ENCODE measurements at places on chromosomes 1 and 21.

GRCh38 chr1:221315330-221315729 is 426.6 kb downstream of the DUSP10 start:
- no peak for DNase-seq

DNA sequence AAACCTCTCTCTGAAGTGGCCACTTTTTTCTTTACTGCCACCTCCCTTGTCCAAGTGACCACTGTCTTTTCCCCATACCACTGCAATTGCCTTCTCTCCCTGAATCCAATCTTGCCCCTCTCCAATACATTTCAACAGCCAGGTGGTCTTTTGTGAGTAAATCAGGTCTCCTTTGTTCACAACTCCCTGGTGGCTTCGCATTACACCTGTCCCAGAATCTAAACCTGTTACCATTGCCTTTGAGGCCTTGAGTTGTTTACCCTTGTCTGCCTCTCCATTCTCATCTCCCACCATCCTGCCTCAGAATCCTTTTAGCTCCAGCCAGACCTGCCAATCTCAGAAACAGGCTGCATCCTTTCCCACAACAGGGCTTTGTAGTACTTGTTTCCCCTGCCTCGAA is 21.8 kb upstream of the DYNLT5 start:
- DNase-seq = no peak

- DNase-seq = no peak
Observed at GRCh38 chr1:40844887-40845878, 17.0 kb downstream of the CITED4 start.

- no peak for DNase-seq
Observed at GRCh38 chr1:119924948-119925898, 28.9 kb upstream of the ADAM30 start.

DNA sequence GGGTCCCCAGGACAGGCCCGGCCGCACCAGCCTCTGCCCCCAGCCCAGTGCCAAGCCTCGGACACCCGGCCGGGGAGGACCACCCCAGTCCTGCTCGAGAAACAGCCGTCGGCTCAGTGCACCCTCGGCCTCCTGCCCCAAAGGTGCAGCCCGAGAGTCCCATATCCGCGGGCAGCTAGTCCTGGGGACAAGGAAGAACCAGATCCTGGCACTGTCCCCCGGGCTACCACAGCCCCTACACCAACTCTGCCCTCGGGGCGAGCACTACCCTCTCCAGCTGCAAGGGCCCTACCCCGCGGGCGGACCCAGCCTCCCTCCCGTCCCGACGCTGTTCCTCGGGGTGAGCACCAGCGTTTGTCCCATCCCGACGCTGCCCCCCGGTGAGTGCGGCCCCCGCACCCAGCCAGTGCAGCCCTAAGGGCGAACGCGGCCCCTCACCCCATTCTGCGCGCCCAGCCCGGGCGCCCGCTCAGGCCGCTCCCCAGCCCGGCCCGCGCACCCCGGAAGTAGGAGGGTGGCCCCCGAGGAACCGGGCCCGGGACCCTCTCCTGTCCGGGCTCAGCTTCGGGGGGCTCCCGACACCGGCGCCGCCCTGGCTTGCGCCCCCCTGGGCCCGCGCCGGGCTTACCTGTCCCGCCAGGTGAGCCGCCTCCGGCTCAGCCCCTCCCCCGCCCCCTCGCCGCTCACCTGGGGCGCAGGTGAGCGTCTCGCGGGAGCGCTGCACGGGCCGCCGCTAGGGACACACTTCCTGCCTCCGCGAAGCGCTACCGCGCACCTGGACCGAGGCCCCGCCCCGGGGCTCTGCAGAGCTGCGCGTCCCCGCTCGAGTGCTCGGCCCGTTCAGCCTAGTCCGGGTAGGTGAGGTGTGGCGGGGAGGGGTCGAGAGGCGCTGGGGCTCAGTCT is at the start of gene KDF1:
Gene KDF1 (minus strand): TSS at position 747 of the 903 bp plus-strand sequence. CDS start 8,088 bp downstream, outside the sequence.
- no peak for DNase-seq

DNA sequence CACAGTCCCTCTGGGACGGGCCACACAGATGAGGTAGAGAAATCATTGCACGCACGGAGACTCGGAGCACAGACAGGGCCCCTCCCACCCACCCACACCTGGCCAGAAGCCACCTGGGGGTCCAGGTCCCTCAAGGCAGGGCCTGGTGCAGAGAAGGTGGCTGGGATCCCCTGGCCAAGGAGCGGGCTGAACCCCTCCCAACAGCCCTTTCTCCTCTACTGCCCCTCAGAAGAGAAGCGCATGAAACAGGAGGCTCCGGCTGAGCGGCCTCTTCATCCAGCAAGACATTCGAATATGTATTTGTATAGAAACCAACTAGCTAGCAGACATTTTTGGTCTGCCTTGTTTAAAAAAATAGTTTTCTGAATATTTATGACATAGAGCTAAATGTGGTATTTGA is 29.0 kb downstream of the WNT9A start:
- DNase-seq = no peak

- DNase-seq = no peak
Observed at GRCh38 chr1:206794294-206794908, 22.1 kb upstream of the IL10 start.

GRCh38 chr1:6093611-6094010 is 47.9 kb downstream of the KCNAB2 start:
- DNase-seq = no peak

- DNase-seq = no peak
Observed at GRCh38 chr1:61368876-61369275, 286.5 kb downstream of the NFIA start.

DNA sequence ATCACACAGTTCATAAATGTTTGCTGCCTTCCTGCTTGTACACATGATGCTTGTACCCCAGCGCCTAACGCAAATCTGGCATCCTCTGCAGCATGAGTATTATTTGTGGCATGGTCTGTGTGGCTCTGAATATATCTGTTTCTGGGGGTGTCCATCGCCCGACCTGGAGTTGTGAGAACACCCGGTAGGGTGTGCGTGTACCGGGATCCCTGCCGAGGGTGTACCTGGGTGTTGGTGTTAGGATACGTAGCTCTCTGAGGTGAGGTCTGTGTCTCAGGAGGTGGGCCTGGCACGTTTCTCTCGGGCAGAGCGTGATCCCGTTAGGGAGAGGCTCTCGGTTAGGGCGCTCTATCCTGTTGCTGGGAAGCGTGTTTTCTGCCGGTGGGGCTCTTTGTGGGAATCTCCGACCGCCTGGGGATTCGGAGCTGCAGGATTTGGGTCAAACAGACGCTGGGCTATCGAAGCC is 10.4 kb upstream of the CDC20 start:
- DNase-seq = no peak

GRCh38 chr1:195618287-195618686 is 990.0 kb downstream of the KCNT2 start:
- no peak for DNase-seq

DNA sequence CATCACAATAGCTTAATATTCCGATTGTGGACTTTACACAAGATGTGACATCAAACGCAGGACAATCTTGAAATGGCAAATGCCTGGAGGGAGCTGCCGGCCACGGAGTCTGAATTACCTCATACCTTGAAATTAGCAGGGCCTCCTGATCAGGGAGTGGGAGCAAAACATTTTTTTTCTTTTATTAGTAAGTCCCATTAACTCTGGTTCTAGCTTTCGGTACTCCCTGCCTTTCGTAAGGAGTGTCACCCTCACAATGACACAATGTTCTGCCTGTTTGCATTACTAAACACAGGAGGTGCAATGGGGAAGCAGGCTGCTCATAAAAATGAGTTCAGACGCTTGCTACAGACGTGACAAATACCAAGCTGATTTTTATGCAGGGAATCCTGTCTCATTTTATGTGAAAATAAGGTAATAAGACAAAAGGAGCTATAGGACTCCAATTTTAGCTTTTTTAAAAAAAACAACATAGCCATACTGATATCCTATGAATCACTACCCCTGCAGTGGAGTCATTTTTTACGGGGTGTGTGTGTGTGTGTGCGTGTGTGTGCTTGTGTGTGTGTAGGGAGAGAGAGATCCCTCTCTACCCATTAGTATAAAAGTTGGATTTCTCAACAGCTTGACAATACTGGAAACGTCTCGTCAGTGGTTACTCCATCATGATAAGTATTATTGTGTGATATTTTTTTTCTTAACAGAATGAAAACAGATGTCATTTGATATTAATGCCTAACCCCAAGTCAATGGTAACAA is 205.1 kb upstream of the RUNX1 start:
- no peak for DNase-seq

DNA sequence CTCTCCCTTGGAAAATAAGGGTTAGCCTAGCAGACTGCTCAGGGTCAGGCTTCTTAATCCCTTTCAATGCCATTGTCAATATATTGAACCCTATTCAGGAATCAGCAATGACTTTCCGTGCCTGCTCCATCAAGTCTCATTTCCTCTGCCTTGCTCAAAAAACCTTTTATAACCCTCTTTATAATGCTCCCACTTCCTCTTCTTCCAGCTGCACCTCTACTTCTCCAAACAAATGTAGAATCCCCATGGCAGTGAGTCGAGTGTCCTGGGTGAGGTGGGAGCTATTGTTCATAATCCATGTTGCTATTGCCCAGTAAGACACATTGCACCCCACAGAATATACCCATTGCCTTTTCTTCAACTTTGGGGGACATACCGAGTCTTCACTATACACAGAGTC is 58.6 kb downstream of the OLIG1 start:
- DNase-seq = no peak

- DNase-seq = no peak
Observed at GRCh38 chr1:53949023-53949990, 3.2 kb downstream of the LRRC42 start.

- DNase-seq = no peak
Observed at GRCh38 chr1:73310797-73311381, 887.1 kb downstream of the LRRIQ3 start.
